Stimulated activated CD8-positive, alpha-beta memory T cell treated with anti-CD3 and anti-CD28 coated beads, Interleukin-7, amount 100 ng/mL, for 24 hours (primary cell): ENCODE measurements at places on chromosomes 16 and 17.

GRCh38 chr16:8964462-8964861 is 756 bp upstream of the USP7 start:
- no peak for DNase-seq

- DNase-seq, result peak; percentile 67
These were observed 1.4 kb upstream of the VAMP2 start for GRCh38 chr17:8163978-8164814.

DNA sequence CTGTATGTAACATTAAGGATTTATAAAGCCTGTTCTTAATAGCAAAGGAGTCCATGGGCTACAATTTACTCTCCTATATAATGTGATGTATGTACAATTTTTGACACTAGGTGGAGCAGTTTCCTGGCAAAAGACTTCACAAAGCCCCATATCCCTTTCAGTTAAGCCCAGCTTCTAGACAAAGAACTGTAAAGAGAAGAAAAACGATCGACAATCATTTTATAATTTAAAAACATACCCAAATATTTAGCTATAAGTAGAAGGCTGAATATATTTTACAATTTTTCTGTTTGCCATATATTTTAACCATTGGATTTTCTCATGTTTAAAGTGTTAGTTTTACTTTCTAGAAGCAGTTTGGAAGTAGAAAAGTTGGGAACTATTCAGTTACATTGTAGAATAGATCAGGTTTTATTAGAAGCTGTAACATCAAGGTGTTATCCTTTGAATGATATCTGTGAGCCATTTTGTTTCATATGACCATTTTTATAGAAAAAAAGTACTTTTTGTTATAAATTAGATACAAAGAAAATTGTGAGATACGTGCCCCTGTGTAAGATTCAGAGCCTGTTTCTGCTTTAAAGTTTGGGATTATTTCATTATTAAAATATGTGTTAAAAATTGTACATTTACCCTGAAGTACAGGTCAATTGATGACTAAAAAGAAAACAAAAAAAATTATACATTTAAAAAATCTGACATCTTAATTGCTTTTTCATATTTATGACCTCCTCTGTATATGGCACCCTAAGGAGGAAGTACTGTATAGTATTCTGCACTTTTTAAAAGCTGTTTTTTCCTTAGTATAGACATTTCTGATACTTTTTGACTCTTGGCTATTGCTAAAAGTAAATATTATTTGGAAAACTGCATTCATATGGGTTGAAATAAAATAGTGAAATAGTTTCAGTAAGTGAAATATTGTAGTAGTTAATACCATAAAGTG is 46.3 kb downstream of the VMP1 start:
- DNase-seq, result no peak

- no peak for DNase-seq
These were observed 30.9 kb downstream of the TMEM204 start for GRCh38 chr16:1564325-1564724.

- no peak for DNase-seq
These were observed 18.5 kb downstream of the C16orf82 start for GRCh38 chr16:27085182-27085581.

- peak; percentile 26 for DNase-seq
These were observed at the start of gene TIMP2 for GRCh38 chr17:78925234-78925633. TIMP2 (minus strand) TSS chr17:78925387; CDS start chr17:78925088, 299 bp downstream.

- no peak for DNase-seq
These were observed 89.1 kb downstream of the NLK start for GRCh38 chr17:28131599-28131998.

GRCh38 chr16:55655381-55655896 is 349 bp upstream of the SLC6A2 start:
- DNase-seq, result no peak

DNA sequence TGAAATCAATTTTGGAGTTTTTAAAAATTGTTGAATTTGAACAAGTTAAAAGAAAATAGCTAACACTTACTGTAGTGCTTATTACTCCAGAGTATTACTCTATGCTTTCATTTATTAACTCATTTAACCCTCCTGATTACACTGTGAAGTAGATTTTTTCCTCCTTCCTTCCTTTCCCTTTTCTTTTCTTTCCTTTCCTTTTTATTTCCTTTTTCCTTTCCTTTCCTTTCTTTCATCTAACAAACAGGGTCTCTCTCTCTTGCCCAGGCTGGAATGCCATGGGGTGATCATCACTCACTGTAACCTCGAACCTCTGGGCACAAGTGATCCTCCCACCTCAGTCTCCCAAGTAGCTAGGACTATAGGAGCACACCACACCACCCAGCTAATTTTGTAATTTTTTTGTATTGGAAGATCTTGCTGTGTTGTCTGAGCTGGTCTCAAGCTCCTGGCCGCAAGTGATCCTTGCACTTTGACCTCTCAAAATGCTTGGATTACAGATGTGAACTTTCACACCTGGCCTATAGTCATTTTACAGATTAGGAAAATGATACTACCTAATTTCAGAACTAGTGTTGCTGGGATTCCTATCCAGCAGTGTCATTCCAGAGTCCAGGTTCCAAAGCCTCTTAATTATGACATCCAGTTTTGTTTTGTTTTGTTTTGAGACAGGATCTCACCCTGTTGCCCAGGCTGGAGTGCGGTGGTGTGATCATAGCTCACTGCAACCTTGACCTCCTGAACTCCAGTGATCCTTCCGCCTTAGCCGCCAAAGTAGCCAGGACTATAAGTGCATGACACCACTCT is 59.9 kb downstream of the TAOK1 start:
- DNase-seq, result no peak

DNA sequence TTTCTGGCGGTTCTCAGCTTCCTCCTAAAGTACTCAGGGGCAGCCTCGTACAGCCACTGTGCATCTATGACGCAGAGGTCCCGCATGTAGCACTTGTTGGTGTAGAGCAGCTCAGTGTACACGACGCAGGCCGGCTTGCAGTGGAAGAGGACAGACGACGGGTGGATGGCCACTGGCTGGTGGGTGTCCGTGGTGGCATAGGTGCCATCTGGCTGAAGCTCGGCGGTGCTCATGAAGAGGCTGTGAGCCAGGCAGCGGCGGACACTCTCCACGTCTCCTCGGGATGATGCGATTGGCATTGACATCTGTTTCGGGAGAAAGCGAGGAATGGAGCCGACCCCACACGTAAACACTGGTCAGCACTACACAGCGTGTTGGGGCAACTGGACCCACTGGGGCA is 5.3 kb upstream of the C1QBP start:
- no peak for DNase-seq

GRCh38 chr17:57638284-57638683 is 106.8 kb downstream of the CCDC182 start:
- DNase-seq, result no peak

DNA sequence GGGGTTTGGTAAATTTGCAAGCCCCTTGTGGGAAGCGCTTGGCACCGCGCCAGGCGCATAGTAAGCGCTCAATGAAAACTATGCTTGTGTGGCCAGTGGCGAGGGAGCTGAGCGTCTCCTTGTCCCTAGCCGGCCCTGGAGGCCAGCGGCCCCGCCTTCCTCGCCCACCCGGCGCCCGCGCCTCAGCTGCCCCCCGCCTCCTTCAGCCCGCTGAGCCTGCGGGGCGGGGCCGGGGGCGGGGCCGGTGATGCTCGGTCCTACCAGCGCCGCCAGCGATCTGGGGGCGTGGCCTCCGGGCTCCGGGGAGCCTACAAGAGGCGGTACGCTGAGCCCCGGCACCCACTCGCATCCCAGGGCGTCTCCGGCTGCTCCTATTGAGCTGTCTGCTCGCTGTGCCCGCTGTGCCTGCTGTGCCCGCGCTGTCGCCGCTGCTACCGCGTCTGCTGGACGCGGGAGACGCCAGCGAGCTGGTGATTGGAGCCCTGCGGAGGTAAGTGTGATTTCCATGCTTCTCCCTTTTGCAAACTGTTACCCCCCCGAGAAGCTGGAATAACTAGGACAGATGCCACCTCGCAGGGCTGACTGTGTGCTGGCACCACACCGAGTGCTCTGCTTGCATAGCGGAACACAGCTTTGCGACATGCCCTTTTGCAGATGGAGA is at the start of gene CRISPLD2:
Gene CRISPLD2 (plus strand): TSS at position 342 of the 661 bp plus-strand sequence. CDS start 18,511 bp downstream, outside the sequence.
- peak; percentile 71 for DNase-seq

DNA sequence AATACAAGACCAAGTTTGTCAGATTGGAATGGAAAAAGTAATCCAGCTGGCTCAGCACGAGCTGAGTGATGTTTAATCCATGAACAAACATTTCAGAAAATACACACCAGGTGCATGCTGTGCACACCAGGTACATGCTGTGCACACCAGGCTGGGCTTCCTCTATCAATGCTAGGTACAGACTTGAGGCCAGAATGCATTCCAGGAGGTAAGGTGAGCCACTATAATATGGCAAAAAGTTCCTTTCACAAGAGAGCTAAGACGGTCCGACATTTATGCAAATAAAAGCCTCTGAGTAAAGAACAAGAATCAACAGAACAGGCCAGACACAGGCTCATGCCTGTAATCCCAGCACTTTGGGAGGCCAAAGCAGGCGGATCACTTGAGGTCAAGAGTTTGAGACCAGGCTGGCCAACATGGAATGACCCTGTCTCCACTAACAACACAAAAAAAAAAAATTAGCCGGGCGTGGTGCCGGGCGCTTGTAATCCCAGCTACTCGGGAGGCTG is 128.2 kb downstream of the ZNF778 start:
- DNase-seq, result no peak

DNA sequence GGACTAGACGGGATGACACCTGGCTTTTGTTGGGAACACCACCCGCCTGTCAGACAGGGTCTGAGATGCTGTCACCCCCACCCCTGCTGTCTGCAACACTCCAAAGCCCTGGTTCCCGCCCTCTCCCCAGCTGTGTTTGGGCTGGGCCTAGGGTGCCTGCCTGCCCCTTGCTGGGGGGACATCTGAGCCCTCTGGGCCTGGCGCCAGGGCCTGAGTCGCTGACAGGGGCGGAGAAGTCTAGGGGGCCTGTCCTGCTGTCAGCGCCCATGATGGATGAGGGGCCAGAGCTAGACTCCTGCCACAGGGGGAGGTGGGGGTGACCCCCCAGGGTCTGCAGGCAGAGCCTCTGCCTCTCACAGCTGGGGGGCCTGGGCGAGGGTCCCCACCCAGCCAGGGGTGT is 7.6 kb upstream of the PKMYT1 start:
- DNase-seq, result no peak

DNA sequence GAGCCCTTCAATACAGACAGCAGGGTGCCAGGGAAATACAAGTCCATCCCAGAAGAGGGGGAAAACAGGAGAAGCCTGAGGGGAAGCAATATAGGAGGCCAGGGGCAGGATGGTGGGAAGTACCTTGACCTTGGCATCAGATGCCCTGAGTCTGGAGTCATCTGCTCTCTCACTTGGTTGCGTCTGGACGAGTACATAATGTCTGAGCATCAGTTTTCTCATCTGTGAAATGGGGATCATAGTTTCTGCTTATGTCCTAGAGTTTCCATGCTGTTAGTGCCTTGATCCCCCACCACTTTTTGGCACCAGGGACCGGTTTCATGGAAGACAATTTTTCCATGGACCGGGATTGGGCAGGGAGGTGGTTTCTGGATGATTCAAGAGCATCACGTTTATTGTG is 2.3 kb downstream of the STAT5A start:
- DNase-seq, result no peak

- no peak for DNase-seq
These were observed 12.0 kb downstream of the USP36 start for GRCh38 chr17:78828470-78829185.

GRCh38 chr16:66044089-66044488 is 322.4 kb upstream of the CDH5 start:
- DNase-seq, result no peak

DNA sequence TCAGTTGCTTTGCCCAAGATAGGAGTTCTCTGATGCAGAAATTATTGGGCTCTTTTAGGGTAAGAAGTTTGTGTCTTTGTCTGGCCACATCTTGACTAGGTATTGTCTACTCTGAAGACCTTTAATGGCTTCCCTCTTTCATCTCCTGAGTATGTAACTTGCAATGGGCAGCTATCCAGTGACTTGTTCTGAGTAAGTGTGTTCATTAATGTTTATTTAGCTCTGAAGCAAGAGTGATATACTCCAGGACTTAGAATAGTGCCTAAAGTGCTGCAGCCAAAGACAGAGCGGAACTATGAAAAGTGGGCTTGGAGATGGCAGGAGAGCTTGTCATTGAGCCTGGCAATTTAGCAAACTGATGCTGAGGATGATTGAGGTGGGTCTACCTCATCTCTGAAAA is 8.8 kb upstream of the TANGO6 start:
- DNase-seq, result no peak

DNA sequence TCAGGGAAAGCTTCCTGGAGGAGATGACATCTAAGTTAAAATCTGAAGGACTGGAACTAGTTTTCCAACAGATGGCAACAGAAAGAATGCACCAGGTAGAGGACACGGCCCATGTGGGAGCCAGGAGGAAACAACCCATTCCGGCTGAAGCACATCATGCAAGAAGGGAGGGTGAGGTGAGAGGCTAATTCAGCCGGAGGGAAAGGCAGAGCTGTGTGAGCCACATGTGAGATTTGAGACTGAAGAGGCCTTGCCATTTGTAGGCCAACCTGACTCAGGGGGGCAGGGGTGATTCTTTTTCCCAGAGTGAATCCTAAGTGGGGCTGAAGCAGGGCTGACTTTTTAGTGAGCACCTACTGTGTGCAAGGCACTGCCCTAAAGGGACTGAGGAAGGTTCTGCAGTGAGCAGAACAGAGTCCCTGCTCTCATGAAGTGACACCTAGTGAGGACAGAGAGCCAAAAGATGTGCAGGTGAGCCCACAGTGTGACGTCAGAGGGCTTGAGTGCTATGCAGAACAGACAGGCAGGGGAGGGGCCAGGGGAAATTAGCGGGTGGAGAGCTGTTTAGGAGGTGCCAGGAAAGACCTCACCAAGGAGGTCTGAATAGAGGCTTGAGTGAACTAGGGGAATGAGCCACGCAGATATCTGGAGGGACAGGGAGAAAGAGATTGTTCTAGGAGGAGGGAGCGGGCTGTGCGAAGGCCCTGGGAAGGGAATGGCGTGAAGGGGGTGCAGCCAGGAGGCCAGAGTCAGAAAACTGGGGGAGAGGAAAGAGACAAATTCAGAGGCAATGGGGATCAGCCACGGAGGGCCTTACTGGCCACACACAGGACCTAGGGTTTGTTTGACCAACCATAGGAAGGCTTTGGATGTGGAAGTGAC is 19.8 kb upstream of the IL21R start:
- no peak for DNase-seq

DNA sequence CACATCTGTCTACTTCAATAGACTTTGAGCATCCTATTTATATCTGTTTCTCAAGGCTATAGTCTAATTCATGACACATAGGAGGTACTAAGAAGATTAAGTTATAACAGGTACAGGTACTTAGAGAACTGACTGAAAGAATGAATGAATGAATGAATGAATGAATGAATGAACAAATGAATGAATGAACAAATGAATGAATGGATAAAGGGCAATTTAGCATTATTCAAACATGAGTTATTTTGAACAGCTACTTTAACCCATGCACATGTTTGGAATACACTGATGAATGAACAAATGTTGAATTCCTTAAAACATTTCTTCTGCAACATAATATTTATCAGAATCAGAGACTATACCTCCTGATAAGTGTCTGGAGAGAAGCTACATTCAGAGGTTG is 1165.6 kb upstream of the CDH8 start:
- DNase-seq, result no peak

GRCh38 chr16:23131436-23131835 is 17.8 kb downstream of the USP31 start:
- no peak for DNase-seq

GRCh38 chr16:71666928-71667707 is 41.1 kb downstream of the MARVELD3 start:
- DNase-seq, result no peak

- DNase-seq, result no peak
These were observed 243.0 kb upstream of the RPL38 start for GRCh38 chr17:73960469-73960868.
